ENCODE measurements at places on chromosomes 1 and 21.

- no peak for DNase-seq
These were observed 14.0 kb upstream of the PABPC4 start for GRCh38 chr1:39590546-39590945.

GRCh38 chr1:1091344-1092148, 17.4 kb upstream of the RNF223 start:
- DNase-seq = no peak

GRCh38 chr1:167695756-167696561, 25.8 kb upstream of the MPZL1 start:
- no peak for DNase-seq

DNA sequence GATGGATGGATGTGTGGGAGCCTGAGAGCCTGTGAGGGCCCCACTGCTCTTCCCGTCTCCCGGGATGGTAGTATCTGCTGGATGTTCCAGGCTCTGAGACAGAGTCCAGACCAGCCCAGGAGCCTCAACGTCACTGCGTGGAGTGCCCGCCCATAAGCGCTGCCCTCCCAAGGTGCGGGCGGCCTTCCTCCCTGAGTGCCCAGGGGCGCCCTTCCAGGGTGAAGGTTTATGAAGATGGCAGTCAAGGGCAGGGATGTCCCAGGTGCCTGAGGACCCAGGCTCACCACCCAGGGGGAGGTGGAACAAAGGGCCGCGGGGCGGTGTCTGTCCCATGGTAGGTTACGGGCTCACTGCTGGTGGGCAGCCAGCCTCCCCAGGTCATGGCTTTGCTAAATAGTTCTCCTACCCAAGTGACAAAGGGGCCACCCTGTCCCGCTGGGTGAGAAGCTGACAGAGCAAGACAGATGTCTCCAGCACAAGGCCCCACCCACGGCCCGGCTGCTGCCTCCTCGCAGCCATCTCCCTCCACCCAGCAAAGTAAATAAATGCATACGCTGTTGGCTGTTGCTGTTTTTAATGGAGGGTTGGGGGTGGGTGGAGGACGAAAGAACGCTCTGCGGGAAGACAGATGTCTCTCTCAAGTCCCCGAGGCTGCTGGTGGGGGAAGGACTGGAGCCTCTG, 9.0 kb upstream of the GPR153 start:
- no peak for DNase-seq

DNA sequence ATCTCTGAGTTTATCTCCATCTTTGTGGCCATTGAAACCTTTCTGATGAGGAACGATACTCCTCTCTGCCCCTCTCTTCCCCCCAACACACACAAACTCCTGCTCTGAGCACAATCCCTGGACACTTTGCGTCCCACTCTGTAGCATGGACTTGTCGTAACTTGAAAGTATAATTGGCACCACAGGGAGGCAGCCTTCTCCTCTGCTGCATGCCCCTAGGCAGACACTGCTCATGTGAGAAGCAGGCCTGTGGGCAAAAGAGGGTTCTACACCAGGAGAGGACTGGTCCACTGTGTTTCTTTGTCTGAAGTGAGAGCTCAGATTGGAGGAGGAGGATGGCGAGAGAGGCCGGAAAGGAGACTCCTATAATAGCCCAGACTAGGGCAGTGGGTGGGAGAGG, 3.8 kb upstream of the PARS2 start:
- no peak for DNase-seq

GRCh38 chr1:36094621-36095061, 5.9 kb downstream of the ADPRS start:
- no peak for DNase-seq
